ENCODE measurements at places on chromosomes 7 and 10.
A peak's percentile ranks its signal among the peaks of the same experiment; 100 is the strongest.

DNA sequence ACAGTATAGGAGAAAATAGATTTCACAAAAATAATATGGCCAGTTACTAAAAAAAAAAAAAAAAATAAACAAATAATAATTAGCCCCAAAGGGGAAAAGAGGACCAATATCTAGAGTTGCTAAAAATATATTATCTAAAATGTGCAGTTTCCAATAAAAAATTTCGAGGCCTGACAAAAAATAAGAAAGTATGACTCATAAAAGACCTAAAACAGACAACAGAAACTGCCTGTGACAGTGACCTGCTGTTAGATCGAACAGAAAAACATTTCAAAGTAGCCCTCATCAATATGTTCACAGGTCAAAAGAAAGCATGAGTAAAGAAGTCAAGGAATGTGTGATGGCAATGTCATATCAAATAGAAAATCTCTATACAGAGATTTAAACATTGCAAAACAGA is 11.8 kb upstream of the TSPAN12 start:
- DNase-seq, result no peak

GRCh38 chr10:96831867-96832720 is at the start of gene LCOR:
Gene LCOR, plus strand, starts transcription at chr10:96832298. Its CDS starts 116,760 bp downstream, at chr10:96949058.
- peak; percentile 54 for DNase-seq

DNA sequence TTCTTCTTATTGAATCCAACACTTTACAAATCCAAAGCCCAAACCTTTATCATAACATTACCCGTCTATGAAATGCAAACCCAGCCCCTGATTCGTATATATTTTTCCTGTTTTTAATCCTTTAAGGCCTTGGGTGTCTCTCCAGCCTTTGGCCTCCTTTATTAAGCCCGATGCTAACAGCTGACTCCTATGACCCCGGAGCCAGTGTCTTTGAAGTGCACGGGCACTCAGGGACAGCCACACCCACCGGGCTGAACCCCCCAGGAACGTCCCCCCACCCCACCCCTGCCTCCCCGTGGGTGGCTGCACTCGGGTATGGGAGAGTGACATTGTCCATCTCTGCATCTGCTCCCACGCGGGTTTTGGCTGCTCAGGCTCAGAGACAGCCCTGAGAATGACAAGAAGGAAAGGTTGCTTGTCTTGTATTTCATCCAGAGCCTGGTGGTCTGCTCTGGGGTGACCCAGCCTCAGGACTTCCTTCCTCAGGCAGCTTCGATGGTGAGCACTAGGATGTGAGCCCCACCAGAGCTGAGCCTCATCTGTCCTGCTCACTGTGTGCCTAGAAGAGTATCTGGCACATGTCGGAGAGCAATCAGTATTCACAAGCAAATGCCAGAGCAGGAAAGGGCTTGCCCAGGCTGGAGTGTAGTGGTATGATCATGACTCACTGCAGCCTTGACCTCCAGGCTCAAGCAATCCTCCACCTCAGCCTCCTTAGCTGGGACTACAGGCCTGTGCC is 210.4 kb downstream of the SKIDA1 start:
- DNase-seq, result no peak

- DNase-seq, result no peak
These were observed 40.6 kb upstream of the NPFFR1 start for GRCh38 chr10:70324339-70324861.

DNA sequence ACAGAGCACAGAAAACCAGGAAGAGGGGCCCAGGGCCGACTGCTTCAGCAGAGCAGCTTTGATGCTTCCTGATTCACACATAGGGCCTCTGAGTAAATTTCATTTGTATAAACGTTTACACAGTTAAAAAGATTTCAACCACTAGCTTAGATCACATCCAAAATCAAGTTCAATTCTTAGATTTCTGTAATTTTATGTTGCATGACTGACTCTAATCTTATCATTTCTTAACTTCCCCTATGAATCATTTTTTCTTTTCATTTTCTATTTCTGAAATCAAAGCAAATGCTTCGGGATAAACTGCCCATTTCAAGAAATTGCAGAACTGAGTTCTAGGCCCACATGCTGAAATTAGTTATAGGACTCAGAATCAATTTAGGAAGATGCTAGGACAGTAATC is 224.7 kb downstream of the INHBA start:
- no peak for DNase-seq

- DNase-seq, result no peak
These were observed at the start of gene GIMAP8 for GRCh38 chr7:150450491-150451001. Gene GIMAP8, plus strand, starts transcription at chr7:150450630. Its CDS starts 16,069 bp downstream, at chr7:150466699.

- no peak for DNase-seq
These were observed 4.0 kb downstream of the IDI1 start for GRCh38 chr10:1044964-1045363.

- no peak for DNase-seq
These were observed 243.6 kb downstream of the ELFN1 start for GRCh38 chr7:1913466-1914282.

DNA sequence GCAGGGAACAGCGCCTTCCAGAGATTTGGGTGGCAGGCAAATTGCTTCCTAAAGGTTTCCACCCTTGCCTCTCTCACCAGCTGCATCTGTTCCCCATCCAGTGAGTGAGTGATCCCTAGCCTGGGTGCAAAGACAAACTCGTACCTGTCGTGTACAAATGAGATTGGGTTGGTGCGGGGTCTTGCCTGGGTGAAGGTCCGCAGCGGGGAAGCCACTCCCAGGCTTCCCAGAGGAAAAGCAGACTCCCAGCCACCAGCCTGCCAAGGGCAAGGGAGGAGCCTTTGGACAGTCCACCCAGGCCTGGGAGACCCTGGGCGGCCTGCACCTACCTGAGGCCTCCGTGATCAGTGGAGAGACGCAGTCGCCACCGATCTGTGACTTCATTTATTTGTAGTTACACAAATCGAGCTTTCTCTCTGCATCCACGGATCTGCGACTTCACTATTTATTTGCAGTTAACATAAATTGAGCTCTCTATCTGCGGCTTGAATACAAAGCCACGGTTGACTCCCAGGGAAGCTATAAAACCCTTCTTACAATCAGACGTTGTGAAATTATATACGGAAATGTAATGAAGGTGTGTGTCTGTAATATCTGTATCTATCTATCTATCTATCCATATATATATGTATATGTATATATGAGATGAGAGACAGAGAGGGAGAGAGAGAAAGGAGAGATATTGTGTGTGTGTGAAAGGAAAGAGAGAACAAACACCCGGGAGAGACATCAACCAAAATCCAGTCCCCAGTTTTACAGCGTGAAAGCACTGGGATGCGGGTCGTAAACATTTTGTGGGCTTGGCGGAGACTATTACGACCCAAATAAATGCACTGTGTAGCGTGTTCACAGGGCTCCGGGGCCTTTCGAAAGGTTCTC is 3.0 kb upstream of the HOXA7 start:
- no peak for DNase-seq

DNA sequence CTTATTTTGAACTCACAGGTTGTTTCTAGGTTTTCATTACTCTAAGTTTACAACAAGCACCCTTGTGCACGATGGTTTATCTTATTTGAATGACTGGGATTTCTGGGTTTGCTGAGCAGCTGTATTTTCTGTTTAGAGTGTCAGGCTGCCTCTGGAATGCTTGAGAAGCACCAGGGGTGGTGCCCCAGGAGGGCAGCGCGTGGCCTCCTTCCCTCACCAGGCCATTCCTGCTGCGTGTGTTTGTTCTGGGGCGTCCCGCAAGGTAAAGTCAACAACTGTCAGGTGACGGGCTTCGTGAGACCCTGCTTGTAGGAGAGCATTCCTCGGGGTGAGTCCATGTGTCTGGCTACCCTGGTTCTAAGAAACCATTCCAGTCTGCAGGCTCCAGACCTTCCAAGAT is 54.9 kb downstream of the FAM171A1 start:
- no peak for DNase-seq

GRCh38 chr7:147968046-147968610 is 622.4 kb upstream of the C7orf33 start:
- no peak for DNase-seq

DNA sequence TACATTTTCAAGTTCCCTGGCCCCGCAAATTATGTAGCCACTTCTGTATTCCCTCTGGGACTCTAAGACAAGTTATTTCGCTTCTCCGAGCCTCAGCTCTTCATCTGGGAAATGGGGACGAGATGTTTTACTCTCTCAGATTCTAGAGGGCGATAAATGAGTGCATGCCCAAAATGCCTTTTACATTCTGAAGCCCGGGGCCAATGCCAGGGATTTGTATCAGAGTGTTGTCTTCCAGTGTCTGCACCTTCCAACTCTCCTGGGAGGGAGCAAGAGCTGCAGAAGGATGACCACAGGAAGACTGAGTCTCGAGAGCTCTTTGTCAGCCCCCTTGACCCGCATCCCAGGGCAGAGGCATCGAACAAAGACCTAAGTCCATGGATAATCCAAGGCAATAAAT is 39.9 kb downstream of the BUB3 start:
- DNase-seq, result no peak

GRCh38 chr7:48376263-48376662 is 205.0 kb downstream of the ABCA13 start:
- DNase-seq, result no peak

- DNase-seq, result peak; percentile 87
These were observed 186.4 kb downstream of the CACNA2D1 start for GRCh38 chr7:82257118-82257695.

DNA sequence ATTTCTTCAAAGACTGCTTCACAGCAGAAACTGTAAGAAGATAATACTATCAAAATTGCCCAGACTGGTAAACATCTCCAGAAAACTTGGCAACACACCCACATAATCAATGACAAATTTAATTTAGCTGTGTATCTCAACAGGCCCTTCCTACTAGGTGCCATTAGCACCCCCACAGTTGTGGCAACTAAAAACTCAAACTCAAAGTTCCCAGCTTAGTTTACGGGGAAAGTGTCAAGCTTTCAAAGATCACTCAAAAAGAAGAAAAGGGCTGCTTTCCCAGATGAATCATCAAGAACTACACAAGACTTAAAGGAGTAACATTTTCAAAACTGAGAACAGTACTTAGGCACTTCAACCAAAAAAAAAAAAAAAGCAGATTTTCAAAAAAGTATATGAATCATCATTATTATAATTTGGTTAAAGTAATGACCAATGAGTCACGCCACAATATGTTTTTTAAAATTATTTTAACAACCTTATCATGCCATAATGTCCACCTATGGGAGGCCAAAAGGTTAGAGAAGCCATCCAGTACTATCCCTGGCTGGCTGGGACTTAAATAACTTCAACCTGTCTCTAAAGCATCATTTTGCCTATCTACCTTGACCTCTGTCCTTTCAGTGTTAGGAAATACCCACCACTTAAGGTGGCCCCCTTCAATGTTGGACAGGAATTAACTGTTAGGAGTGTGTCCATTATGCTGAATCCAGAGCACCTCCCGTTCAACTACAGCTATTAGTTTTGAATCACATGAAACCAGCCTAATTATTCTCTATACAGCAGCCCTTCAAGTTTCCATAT is 90.8 kb downstream of the ZFAND4 start:
- no peak for DNase-seq

GRCh38 chr7:100875356-100875751 is 451 bp downstream of the SRRT start:
- no peak for DNase-seq

DNA sequence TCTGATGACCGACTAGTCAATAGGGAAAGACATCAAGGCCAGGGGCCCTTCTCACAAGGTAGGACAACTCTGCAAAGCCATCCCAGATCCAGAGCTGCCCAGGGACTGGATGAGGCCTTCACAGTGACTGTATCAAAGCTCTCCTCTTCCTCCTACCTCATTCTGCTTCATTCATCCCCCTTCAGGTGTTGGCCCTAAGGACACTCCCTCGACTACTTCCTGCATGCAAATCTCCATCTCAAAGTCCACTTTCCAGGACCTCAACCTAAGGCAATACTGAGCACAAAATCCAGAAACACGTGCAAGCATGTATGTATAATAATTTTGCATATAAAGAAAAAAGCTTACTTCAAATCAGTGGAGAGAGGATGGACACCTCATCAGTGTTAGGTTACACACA is 25.1 kb downstream of the DPY19L1 start:
- DNase-seq, result no peak

DNA sequence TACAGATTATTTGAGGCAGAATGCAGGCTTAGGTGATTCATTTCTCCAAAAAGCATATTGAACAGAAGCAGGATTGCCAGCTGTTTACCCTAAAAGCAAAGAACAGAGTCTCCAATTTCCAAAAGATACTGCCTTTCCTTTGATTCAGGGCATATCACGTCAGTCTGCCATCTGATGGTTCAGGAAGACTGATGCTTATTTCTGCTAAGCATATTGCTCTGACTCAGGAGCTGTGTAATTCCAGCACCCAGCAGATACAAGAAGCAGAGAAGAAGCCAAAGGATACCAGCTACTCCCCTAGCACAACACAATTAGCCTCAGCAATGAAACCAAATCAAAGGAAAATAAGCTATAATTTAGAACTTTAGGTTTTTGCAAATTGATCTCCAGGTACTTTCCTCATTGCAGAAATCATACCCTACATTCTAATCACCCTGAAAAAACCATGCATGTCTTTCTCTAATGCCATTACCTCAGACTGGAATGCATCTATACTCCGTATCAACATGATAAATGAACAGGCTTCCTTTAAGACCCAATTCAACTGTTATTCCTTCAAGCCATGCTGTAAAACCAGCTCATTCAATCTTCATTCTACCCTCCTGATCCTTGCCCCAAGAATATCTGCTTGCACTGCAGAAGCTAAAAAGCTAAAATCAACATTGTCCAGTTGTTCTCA is 55.1 kb downstream of the ABI1 start:
- DNase-seq, result no peak

DNA sequence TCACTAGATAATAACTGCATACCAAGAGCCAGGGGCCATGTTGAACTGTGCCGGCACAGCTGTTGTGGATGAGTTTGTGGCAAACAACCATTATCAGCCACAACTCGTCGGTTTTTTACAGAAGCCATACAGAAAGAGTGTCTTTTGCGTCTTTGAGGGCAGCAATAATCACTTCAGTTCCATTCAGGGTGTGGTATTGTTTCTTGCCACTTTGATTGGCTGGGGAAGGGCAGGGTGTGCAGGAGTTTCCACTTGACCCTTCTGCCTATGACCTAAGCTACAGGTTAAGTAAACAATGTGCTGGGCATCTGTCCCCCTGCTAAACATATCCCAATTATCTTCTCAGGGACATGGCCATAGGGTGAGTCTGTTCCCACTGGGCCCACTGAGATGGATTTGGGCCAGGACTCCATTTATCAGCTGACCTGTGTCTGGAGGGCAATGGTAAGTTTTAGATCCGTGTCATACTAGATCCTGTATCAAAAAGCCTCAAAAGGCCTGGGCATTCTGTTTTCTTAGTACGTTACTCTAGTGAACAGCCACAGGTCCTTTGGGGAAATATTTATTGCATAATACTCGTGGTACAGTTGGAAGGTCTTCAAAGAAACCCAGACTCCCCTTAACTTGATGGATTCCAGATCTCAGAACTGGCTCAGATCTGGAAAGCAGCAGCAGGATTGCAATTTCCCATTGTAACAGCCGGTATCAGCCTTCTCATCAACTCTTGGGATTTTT is 15.9 kb downstream of the ZNF3 start:
- no peak for DNase-seq

GRCh38 chr7:30162133-30162532 is 27.3 kb downstream of the MTURN start:
- no peak for DNase-seq

GRCh38 chr10:129193148-129193547 is 273.9 kb upstream of the MGMT start:
- no peak for DNase-seq

GRCh38 chr7:65369843-65370242 is 3.8 kb upstream of the ZNF92 start:
- no peak for DNase-seq
